ENCODE measurements at places on chromosomes 12 and 14.

GRCh38 chr12:49974231-49974675 is 1.5 kb downstream of the AQP6 start:
- no peak for DNase-seq

GRCh38 chr12:46436747-46437146 is 64.2 kb upstream of the SLC38A2 start:
- no peak for DNase-seq

GRCh38 chr14:31300296-31300695 is 92.7 kb upstream of the HECTD1 start:
- no peak for DNase-seq

GRCh38 chr12:26204612-26205289 is 9.4 kb downstream of the SSPN start:
- DNase-seq, result no peak

DNA sequence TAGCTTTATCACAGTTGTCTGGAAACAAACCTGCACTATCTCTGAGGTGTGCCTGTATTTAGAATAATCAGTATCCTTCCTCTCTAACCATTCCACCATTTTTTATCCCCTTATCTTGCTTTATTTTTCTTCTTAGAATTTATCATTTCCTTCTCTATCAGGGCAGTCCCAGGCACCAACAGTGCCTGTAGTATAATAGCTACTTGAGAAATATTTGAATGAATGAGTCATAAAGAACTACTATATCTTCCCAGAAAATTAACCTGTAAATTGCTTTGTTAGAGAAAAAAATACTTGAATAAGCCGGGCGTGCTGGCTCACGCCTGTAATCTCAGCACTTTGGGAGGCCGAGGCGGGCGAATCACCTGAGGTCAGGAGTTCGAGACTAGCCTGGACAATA is 21.2 kb upstream of the FOXJ2 start:
- no peak for DNase-seq

DNA sequence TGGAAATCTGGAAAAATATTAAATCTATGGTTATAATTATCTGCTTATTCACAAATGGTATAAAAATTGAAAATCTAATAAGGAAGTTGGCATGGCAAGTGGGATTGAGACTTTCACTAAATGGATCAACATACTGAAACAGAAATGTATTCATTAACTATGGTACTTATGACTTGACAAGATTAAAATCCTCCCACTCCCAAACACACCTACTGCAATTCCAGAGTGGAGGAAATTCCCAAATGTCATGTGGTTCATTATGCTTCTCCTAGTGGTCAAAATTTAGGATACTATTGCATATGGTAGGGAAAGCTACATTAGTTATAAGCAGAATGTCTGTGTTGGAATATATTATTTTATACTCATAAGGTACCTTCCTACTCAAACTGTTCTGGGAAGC is 265.3 kb upstream of the PRICKLE1 start:
- DNase-seq, result no peak

- DNase-seq, result no peak
Observed at GRCh38 chr12:89181271-89181920, 170.9 kb downstream of the DUSP6 start.

DNA sequence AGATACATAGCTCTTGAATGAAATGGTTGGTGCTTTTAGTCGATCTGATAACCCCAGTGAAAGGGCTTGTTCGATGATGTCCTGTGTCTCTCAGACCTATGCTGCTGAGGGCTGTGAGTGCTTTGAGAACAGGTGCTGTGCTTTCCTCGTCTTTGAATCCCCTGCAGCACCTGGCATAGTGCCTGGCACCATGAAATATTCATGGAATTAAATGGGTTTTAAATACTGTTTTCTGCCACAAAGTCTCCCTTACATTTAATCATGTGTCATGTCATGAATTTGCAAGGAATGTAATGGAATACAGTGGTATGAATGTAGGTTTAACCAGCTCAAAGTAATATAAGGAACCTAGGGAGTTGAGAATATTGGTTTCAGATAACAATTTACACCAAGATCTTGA is 220.5 kb upstream of the PRICKLE1 start:
- DNase-seq, result no peak

DNA sequence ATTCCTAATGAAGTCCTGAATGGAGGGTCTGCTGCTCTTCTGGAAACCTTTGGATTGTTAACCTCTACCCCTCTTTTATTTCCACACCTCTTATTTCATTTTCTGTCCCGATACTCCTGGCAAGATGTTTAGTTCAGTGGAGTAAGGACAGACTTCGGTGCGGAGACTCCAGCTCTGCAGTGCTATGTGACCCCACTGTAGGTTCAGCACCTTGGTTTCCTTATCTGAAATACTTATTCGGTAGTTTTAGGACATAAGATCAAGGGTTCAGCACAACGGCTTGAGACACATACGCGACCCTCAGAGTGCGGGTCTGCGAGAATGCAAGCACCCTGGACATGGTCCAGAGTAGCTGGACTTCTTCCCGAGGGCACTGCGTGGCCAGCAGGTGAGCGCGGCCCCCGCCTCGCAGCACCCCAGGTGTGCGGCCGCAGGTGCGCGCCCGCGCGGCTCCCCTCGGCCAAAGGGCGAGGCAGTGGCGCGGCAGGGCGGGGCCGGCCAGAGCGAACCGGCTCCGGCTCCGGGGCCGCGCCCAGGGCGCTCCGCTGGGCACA is 465 bp upstream of the FGD4 start:
- no peak for DNase-seq

GRCh38 chr12:3199551-3200031 is 122.4 kb downstream of the TSPAN9 start:
- DNase-seq, result no peak

DNA sequence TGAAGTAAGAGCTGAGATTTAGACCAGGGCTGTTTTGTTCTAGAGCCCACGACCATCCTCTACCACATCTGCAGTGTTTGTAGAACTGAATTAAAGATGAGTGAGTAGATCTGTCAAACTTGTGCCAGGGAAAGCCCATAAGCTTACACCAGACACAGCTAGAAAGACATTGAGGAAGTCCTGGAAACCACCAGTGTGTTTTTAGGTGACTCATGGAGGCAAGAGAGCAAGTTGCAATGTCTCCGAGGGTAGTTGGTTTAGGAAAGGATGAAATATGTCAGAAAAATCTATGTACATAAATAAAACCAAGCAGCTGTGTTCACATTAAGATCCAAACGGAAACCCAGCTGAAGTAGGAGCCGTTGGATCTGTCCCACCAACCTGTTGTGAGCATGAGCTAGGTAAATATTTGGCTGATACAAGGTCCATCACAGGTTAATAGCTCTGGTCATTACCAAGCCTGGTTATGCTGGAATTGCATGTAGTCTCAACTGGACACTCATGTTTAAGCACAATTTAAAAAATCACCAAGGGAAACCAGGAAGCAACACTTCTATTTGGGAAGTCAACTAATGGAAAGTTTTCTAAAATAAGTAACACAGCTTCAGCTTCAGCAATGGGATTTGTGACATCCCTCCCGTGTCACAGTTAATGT is 49.9 kb upstream of the PLEKHG3 start:
- no peak for DNase-seq

DNA sequence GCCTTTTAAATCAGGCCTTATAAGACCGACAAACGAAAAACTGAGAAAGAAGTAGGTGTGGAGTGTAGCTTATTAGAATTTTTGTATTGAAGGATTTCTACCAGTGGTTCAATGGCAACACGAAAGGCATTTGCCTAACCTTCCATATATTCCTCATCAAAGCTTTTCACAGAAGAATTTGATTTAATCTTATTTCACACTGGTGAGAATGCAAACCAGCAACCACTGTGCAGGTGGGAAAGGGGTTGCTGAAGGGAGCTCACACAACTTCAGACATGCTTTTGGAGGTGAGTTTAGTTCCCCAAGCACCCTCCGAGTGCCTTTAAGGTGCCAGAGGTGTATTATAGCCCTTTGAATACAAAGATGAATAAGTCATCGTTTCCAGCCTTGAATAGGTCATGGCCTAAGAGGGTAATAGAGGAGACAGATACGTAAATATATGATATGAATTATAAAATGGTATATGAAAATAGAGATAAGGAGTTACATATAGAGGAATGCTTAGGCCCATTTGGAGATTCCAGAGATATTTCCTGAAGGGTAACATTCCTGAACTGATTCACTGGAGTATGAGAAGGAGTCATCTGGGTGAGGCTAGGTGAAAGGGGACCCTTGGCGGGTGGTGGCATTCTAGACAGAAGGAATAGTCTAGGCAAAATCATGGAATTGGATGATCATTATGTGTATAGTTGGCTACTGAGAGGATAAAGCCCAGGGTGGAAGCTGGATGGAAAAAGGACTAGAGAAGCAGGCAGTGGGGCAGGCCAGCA is 6.4 kb downstream of the ERP27 start:
- DNase-seq, result no peak

DNA sequence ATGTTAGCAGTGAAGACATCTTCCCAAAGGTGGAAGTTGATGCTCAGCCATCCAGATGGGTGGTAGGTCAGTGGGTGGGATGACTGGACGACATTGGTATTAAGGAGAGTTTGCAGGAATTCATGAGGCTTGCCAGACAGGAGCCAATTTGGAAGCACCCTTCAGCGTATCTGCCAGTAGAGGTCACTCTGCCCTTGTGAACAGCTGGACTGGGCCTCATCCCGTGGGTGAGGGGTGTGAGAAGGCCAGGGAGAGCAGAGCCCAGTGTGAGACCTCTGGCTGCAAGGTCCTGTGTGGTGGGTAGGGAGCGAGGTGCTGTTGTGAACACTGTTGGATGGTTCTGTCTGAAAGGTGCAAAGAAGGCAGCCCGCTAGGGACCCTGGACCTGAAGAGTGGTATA is 37.7 kb downstream of the SLC5A8 start:
- DNase-seq, result no peak

DNA sequence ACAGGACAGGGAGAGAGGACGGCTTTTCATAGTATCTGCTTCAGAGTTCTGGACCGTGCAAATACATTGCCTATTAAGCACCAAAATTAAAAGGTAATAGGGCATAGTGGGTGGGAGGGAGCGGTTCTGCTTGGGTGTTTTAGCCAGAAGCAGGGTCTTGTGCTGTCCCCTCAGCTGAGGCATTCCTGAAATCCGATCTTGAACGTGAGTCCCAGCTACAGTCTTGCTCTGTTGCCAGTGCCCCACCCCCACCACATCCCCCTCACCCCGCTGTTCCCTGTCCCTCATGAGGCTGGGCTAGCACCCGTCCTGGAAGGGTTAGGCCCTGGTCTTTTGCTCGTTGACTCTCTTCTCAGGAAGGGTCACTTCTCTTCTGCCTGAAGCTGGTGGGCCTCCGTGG is 48.6 kb downstream of the AACS start:
- no peak for DNase-seq

DNA sequence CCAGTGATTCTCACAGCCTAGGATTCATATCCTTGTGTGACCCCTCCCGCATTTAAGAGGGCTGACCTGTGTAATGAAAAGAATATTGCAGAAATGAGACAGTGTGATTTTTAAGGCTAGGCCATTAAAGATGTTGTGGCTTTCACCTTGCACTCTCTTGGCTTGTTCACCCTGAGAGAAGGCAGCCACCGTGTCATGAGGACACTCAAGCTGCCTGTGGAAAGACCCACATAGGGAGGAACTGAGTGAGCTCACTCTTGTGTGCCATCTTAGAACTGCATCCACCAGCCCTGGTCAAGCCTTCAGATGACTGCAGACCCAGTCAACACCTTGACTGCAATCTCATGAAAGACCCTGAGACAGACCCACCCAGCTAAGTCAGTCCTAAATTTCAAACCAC is 46.3 kb upstream of the TMPO start:
- no peak for DNase-seq

DNA sequence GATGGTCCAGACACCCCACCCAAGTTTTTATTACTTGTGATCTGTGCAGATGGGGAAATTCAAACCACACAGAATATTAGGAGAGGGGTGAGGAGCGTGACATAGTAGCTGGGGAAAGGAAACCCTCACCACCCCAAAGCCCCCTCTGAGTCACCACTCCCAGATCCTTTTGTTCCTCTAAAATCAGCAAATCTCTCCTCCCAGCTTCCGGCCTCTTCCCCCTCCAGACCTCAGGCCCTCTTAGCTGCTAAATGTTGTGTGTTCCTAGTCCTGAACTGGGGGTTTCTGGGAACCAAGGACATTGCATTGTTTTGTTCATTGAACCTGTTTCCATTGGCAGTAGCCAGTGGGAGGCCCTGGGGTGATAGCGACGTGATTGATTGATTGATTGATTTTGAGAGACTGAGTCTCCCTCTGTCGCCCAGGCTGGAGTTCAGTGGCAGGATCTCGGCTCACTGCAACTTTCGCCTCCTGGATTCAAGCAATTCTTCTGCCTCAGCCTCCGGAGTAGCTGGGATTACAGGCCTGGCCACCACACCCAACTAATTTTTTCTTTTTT is 5.9 kb upstream of the ORAI1 start:
- no peak for DNase-seq

GRCh38 chr12:107164392-107164791 is 71.0 kb upstream of the CRY1 start:
- no peak for DNase-seq

GRCh38 chr12:130559806-130560205 is 156.3 kb downstream of the RIMBP2 start:
- no peak for DNase-seq

GRCh38 chr14:91300957-91301356 is 56.5 kb upstream of the GPR68 start:
- no peak for DNase-seq

- no peak for DNase-seq
Observed at GRCh38 chr14:99554184-99554583, 49.8 kb downstream of the CCDC85C start.

- DNase-seq, result no peak
Observed at GRCh38 chr12:128365032-128365431, 98.1 kb downstream of the TMEM132C start.

DNA sequence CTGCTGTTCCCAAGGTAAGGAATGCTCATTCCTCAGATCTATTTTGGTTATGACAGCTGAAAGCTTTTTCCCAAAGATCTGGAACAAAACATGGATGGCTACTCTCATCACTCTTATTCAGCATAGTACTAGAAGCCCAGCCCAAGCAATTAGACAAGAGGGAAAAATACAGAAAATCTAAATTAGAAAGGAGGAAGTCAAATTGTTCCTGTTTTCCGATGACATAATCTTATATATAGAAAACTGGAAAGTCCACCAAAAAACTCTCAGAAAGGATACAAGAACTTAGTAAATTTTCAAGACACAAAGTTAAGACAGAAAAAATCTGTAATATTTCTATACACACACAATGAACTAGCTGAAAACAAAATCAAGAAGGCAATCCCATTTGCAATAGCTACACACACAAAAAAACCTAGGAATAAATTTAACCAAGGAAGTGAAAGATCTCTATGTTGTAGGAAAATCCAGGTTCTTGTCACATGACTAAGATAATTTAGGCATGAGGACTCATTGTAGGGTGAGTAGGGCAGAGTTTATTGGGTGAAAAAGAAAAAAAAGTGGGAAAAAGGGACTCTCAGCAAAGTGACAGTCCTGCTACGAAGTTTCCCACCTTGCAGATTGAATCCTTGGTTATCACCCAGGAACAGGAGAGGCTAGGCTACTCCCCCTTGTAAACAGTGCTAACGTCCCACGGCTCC is 28.6 kb upstream of the KLRB1 start:
- DNase-seq, result no peak

DNA sequence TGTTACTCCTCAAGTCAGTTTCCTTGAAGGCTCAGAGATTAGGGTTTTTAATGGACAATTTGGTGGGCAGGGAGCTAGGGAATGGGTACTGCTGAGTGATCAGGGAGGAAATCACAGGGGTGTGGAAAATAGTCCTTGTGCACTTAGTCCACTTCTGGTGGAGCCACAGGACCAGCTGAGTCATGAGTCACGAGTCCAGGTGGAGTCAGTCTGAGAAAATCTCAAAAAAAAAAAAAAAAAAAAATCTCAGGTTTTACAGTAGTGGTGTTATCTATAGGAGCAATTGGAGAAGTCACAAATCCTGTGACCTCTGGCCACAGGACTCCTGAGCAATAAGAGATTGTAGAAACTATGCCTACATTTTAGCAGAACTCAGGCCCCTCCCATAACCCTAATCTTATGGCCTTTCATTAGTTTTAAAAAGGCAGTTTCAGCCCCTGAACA is 28.2 kb upstream of the AMN1 start:
- no peak for DNase-seq

All from cortex of kidney (tissue), 1 donor.